ENCODE measurements at places on chromosomes 11 and 22.

DNA sequence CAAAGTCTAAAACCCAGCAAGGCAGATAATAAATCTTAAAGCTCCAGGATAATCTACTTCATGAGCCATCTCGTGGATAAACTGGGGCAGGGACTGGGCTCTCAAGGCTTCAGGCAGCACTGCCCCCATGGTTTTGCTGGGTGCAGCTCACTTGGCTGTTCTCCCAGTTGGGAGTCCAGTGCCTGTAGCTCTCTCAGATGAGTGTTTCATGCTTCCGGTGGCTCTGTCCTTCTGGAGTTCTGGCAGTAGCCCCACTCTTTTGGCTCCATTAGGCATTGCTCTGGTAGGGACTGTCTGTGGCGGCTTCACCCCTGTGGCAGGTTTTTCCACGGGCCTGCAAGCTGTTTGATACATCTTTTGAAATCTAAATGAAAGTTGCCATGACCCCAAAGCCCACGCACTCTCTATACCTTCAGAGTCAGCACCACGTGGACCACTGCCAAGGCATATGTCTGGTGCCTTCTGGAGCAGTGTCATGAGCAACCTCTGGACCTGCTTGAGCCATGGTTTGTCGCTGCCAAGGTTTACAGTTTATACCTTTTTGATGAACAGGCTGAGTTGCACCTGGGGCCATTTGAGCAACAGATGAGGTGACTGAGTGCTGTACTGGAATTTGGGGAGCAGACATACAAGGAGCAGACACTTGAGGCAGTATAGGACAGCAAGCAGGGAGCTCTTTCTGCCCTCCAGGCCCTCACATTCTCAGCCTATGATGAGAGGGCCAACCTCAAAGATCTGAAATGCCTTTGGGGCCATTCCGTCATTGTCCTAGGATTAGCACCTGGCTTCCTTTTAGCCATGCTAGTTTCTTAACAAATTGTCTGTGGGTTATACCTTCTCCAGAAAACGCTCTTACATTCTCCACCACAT is 48.6 kb downstream of the MTNR1B start:
- no peak for ATAC-seq

- no peak for ATAC-seq
Observed at GRCh38 chr11:10396771-10397170, 58.3 kb upstream of the AMPD3 start.

- no peak for ATAC-seq
Observed at GRCh38 chr11:97687111-97687510, 1297.3 kb downstream of the JRKL start.

DNA sequence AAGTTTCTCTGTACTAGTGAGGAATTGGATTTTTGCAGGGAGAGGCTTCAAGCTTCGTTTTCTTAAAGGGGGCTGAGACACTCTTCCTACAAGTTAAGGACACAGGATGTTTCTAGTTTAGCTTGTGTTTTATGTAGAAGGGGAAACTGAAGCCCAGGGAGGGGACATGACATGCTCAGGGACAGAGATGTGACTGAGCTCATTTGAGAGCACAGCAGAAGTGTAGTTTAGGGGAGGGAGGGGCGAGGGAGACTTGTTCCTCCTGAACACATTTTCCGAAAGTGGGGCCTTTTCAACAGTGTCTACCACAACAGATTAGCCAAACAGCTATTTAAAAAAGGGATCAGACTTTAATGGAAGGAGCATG is 148.1 kb downstream of the FBXO7 start:
- no peak for ATAC-seq

DNA sequence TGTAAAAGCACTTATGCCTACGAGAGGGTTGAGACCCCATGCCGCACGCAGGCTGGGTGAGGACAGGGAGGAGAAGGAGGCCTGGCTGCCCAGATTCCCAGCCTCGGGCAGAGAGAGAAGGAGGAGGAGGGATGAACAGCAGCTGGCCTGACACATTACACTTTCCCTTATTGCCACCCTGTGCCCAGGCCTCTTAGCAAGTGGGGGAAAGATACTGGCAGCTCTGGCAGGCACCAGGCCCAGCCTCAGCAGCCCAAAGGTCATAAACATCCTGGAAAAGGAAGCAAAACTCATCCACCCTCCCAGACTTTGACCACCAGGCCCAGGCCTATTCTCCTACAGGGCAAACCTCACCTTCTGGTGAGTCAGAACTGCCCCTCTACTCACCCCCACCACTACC is 4.7 kb downstream of the PLAAT3 start:
- no peak for ATAC-seq

- peak; percentile 67 for ATAC-seq
Observed at GRCh38 chr11:15073361-15074205, at the start of gene CALCB. Gene CALCB (plus strand): TSS chr11:15073593. CDS start chr11:15074719, 1,126 bp downstream.
